ENCODE measurements at places on chromosomes 3 and 15.
A peak's percentile ranks its signal among the peaks of the same experiment; 100 is the strongest.

DNA sequence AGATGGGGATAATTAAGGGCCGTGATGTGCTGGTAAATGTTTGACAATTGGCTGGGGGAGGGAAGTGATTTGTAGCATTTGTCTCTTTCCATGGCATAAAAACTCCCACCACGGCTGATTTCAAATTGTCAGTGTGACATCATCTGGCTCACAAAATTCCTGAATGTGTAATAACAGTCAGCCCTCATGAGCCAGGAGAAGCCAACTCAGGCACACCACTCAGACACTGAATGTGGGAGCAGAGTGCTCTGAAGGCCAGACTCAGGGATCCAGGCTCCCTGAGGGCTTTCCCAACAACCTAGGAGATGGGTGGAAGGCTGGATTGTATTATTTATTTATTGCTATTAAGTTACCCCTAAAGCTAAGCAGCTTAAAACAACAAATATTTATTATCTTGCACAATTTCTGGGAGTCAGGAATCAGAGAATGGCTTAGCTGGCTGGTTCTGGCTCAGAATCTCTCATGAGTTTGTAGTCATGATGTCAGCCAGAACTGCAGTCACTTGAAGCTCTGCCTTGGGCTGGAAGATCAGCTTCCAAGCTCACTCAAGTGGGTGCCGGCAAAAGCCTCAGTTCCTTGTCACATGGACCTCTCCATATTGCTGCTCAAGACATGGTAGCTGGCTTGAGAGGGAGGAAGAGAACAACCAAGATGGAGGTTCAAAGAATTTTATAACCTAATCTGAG, 6.5 kb upstream of the CPEB1 start:
- no peak for DNase-seq

GRCh38 chr3:132822266-132822665, 100.1 kb upstream of the NPHP3 start:
- no peak for DNase-seq

GRCh38 chr3:71258116-71258515, 325.4 kb downstream of the FOXP1 start:
- peak; percentile 27 for DNase-seq

DNA sequence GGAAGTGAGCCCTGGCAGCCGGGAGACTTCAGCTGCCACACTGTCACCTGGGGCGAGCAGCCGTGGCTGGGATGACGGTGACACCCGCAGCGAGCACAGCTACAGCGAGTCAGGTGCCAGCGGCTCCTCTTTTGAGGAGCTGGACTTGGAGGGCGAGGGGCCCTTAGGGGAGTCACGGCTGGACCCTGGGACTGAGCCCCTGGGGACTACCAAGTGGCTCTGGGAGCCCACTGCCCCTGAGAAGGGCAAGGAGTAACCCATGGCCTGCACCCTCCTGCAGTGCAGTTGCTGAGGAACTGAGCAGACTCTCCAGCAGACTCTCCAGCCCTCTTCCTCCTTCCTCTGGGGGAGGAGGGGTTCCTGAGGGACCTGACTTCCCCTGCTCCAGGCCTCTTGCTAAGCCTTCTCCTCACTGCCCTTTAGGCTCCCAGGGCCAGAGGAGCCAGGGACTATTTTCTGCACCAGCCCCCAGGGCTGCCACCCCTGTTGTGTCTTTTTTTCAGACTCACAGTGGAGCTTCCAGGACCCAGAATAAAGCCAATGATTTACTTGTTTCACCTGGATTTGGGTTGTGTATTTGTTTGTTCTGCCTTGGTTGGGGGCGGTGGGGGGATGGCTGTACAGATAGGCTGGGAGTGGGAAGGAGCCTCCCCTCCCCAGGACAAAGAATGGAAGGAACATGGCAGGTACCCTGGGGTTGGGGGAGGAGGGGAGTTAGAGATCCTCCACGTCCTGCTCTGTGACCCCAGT, 2.9 kb upstream of the GRM2 start:
- DNase-seq, result no peak

GRCh38 chr15:86317384-86317740, 237.7 kb downstream of the AGBL1 start:
- DNase-seq, result no peak

DNA sequence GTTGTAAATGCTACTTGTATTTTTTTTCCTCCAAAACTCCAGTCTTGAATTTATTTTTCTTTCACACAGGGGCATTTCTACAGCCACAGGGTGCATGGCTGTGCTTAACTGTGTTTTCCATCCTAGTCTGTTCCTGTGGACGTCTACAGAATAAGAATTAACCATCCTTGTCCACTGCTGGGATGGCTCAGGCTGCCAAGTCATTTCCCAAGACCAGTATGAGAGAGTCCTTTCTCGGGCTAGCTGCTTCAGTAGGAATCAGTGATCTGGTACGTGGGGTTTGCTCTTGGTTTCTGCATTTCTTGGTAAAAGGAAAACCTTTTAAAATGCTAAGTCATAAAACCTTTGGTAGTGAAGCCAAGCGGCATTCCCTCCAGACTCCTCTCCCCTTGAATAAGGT, 29.8 kb downstream of the CHDH start:
- DNase-seq, result no peak

- DNase-seq, result no peak
Measured at GRCh38 chr15:34223904-34224596, 766 bp upstream of the EMC4 start.

GRCh38 chr3:77460326-77460725, 420.4 kb downstream of the ROBO2 start:
- no peak for DNase-seq

DNA sequence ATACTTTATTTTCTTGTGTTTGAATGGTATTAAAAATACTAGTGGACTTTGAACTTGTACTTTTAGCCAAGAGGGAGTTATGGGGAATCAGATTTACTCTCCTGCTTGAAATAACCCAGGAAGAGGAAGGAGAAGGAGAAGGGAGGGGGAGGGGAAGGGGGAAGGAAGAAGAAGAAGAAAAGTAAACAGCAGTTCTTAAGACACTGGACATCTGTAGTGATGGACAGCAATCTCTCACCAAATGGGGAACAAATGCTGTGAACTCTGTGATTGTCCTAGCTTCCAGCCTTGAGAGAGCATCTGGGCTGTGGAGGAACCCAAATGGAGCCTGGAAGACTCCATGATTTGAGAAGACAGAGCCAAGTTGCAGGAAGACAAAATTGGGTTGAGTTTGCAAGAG, 52.0 kb downstream of the VPS8 start:
- no peak for DNase-seq
